Ascending aorta (tissue), 2 donors: ENCODE measurements at places on chromosomes 13 and 19.
A peak's percentile ranks its signal among the peaks of the same experiment; 100 is the strongest.

DNA sequence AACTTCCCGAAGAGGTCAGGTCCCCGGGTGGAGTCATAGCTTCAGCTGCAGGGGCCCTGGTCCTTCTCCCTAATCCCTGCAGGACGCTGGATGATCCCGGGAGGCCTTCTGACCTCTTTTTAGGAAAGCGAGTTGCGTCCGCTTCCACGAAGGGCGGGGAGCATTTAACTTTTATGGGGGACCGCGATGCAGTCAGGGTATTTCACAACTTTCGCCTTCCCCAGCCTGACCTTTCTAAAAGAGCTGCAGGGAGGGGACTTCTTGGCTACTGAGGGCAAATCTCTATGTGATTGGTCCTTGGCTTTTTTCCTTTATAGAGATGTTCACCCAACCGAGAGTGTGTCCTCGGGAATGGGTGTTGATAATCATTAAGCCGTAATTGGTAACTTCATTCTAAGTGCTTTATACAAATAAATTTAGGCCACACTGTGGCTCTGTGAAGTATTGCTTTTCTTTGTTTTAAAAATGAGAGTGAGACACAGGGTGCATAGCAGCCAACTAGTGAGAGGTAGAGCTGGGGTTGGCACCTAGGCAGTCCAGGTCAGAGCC, 778 bp downstream of the ZNF230 start:
- no peaks in the 10 kb centered on the region for H3K4me1 ChIP-seq
- no peak for DNase-seq
- no peak overlapping the region for H3K27ac ChIP-seq
- peak overlapping the region; percentile 80 for H3K4me3 ChIP-seq

DNA sequence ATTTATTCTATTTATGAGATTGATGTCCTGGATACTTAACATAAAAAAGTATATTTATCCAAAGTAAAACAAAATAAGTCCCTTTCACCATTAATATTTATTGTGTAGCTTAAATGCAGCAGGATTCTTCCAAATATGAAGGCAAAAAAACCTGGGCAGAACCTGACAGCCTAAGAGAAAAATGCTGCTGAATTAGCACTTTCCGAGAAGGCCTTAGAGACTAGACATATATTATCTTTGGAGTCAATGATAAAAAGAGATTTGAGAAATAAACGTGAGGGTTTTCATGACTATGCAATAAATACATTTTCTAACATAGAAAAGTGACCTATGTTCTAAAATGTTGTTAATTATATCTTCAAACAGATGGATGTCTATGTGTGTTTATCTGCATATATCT, 566.9 kb downstream of the PCDH9 start:
- no peak for DNase-seq
- no peak overlapping the region for H3K27ac ChIP-seq
- H3K27me3 ChIP-seq = no peaks in the 10 kb centered on the region
- no peaks in the 10 kb centered on the region for H3K4me1 ChIP-seq
- H3K4me3 ChIP-seq = no peak overlapping the region

GRCh38 chr13:106182404-106182803, 353.1 kb downstream of the EFNB2 start:
- no peak for DNase-seq
- H3K4me3 ChIP-seq = no peak overlapping the region
- H3K27me3 ChIP-seq = no peaks in the 10 kb centered on the region
- H3K36me3 ChIP-seq = no peaks in the 10 kb centered on the region
- no peak overlapping the region for H3K27ac ChIP-seq

DNA sequence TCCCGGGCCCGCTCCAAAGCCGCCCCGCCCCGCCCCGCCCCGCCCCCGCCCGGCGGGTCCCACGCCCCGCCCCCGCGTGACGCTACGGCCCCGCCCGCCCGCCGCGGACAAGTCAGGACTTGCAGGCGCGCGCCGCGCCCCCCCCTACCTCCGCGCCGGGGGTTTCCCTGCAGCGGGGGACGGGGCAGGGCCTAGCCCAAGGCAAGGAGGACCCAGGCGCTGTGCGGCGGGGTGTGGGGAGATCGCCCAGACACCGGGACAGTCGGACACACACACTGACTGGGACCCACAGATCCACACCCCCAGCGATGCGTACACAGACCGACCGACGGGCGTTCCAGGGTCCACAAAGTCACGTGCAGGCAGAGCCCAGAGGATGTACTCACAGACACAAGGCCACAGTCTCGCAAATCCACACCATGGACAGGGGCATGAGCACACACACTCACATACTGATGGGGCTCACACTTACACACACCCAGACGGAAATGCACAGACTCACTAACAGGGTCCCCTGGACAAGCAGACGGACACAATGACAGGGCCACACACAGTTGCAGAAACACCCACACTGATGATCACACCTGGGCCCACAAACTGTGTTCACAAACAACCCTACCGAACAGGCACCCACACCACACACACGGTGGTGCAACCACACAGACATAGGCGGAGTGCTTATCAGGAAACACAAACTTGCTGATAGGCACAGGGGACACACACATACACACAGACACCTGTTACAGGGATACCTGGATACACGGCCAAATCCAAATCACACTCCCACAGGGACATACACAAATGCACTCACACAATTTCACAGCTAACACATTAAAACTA, 436 bp upstream of the BBC3 start:
- no peaks in the 10 kb centered on the region for H3K27me3 ChIP-seq
- peak overlapping the region; percentile 91 for H3K4me3 ChIP-seq
- peaks cover 22% of the 10 kb centered on the region for H3K4me1 ChIP-seq
- H3K27ac ChIP-seq = peak overlapping the region; percentile 100
- peak; percentile 82 for DNase-seq
- H3K36me3 ChIP-seq = no peaks in the 10 kb centered on the region

GRCh38 chr19:16859626-16860025, 29.2 kb upstream of the F2RL3 start:
- no peaks in the 10 kb centered on the region for H3K4me1 ChIP-seq
- H3K36me3 ChIP-seq = peaks cover 36% of the 10 kb centered on the region
- no peaks in the 10 kb centered on the region for H3K27me3 ChIP-seq
- H3K4me3 ChIP-seq = no peak overlapping the region
- DNase-seq = no peak
